Stimulated activated CD4-positive, alpha-beta T cell treated with anti-CD3 and anti-CD28 coated beads, Interleukin-2, amount 100 ng/mL, for 4 hours (primary cell): ENCODE measurements at places on chromosomes 2 and 18.

DNA sequence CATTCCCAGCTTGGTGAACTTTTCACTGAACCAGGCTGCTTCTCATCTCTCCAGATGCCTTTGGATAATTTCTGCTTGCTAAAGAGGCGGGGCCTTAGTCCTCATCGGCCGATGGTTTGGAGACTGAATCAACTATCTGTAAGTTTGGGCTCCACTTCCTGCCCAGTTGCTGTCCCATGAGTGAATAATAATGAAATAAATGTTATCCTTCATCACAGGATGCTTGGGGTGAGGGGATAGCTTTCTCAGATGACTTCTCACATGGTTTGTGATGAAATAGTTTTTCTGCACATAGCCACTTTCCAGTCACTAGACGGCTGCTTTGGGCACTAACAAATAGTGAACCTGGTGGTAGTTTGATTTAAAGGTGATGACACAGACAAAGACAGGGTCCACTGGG is 376.6 kb upstream of the TRIB2 start:
- DNase-seq = no peak

DNA sequence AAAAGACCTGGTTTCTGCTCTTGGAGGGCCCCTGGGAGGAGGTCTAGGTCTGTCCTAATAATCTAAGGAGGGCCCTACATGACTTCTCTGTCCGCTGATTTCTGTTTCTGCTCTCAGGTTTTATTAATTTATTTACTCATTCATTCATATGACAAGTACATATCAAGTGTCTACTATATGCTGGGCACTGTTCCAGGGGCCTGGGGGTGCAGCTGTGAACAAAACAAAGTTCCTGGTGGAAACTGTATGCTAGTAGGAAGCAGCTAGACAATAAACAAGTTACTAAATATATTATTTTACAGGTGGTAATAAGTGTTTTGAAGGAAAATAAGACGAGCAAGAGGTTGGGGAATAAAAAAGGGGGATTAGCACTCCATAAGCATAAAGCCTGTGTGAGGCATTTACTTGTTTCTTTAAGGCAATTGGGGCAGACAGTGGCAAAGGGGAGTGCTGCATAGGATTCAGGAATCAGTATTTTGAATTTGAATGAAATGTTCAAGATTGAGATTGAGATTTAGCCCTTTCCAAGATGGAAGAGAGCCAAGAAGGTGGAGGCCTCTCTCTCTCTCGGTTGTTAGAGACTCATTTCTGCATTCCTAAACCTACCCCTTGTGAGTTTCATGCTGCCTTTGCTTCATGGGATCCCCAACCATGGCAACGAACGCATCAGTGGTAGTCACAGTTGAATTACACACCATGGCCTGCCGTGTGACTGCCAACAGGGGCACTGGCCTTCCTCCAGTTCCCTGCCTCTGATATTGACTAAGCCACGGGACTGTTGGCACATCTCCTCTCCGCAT is 28.3 kb downstream of the DRC1 start:
- no peak for DNase-seq

GRCh38 chr2:216545359-216545758 is 46.7 kb downstream of the RPL37A start:
- no peak for DNase-seq

GRCh38 chr18:37391698-37392548 is 173.7 kb downstream of the CELF4 start:
- DNase-seq = no peak
